NCI-H1417 (cell line): ENCODE measurements at places on chromosomes 4 and X.

- DNase-seq: no peak
Observed at GRCh38 chr4:36651253-36651652, 369.8 kb downstream of the DTHD1 start.

DNA sequence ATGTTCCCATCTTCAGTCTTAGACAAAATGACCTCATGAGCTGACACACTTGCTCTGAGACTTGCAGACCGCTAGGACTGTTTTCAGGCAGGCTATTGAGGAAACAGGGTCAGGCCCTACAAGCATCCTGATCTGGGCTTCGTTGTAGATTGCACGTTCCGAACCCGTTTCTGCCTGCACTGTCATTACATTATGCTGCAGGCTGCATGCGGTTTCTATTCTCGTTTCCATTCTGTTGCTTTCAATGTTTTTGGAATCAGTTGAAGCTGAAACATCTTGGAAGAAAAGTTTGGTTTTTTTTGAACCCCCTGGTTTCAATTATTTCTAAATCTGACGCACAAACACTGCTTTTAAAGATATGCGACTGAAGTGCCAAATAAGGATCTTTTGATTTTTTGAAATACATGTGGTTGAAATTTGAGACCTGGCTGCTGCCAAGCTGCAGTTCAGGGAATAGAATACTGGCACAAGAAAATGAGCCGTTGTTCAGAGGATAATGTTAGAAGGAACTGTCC lies 716.1 kb upstream of the INTU start:
- DNase-seq: no peak

GRCh38 chr4:87718217-87718835 lies 68.2 kb downstream of the DMP1 start:
- no peak for DNase-seq

- DNase-seq: no peak
Observed at GRCh38 chrX:11257711-11258110, 35.5 kb upstream of the AMELX start.

- peak; percentile 12 for DNase-seq
Observed at GRCh38 chrX:3940000-3940610, 226.7 kb upstream of the PRKX start.

GRCh38 chrX:55452833-55453124 lies 852 bp downstream of the MAGEH1 start:
- no peak for DNase-seq
